CD4-positive, alpha-beta T cell treated with Interleukin-21 for 1 hour (primary cell): ENCODE measurements at places on chromosomes 1 and 21.

DNA sequence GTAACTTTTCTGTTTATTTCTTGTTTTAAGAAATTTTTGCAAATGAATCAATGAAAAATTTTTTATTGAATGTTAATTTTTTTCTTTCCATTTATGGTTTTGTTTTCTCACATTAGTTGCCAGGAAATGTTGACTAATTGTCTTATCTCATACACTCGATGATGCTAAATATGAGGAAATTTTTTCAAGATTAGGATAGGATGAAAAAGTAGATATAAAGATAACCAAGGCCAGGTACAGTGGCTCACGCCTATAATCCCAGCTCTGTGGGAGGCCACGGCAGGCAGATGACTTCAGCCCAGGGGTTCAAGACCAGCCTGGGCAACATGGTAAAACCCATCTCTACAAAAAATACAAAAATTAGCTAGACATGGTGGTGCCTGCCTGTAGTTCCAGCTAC lies 12.6 kb downstream of the LAX1 start:
- DNase-seq: no peak

DNA sequence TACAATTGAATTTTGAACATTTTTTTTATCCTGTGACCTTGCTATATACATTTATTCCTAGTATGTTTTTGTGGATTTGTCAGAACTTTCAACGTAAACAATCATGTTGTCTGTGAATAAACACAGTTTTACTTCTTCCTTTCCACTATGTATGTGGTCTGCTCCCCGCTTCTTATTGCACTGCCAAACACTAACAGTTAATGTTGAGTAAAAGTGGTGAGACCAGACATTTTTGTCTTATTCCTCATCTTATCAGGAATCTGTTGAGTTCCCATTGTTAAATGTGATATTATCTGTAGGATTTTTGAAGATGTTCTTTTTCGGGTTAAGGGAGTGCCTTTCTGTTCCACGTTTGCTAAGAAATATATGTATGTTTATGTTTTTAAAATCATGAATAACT lies 45.9 kb downstream of the CAMSAP2 start:
- no peak for DNase-seq

- DNase-seq: no peak
Measured at GRCh38 chr1:89596698-89597097, 36.2 kb upstream of the LRRC8C start.

DNA sequence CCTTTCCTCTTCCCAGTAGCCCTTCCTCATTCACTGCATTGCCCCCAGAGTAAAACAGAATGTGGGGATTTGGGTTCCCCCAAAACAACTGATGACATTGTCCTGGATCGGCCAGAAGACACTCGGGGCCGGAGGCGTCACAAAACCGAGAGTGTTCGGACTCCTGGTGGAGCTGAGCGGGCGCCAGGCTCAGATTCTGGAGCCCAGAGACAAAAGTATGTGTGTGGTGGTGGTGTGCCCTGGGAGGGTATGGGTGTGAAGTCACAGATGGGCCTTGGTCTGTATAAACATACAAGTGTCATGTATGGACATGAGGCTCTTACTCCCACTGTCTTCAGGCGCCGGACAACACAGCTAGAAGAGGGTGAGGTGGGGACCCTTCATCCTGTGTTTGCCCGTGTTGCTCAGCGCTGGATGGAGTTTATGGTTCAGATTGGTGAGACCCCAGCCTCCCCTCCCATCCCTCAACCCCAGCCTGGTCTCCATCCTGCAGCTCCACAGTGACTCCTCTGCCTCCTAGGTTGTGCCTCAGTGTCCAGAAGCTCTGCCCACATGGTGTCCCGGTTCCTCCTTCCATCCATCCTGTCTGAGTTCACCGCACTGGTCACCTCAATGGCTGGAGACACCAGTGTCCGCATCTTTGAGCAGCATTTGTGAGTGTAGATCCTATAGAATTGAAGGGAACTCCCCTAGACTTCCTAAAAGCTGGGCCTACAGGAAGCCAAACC lies 12.4 kb downstream of the HYI start:
- DNase-seq: no peak

- DNase-seq: no peak
Measured at GRCh38 chr1:157181258-157181657, 43.1 kb upstream of the ETV3 start.

DNA sequence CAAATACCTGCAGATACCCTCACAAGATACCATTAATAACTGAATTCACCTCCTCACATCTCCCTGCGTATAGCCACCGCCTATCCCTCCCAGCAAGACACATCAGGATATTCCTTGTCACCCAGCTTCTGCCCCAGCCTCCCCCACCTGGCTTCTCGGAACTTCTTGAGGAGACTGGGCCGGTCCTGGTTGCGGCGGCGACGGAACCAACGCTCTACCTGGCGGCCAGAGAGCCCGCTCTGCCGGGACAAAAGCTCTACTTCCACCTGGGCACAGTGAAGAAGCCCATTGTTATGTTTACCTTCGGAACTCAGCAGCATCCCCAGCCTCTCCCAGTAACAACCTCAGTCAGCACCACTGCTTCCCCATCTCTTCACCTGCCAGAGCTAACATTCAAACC lies 6.7 kb downstream of the CERS2 start:
- DNase-seq: no peak

- no peak for DNase-seq
Measured at GRCh38 chr1:41184446-41184845, 57.7 kb downstream of the SCMH1 start.

GRCh38 chr1:230747127-230747730 lies at the start of gene CAPN9:
Gene CAPN9 (plus strand): TSS chr1:230747388. CDS start chr1:230747497, 109 bp downstream.
- no peak for DNase-seq

GRCh38 chr1:209531549-209531948 lies 52.0 kb upstream of the CAMK1G start:
- DNase-seq: no peak

DNA sequence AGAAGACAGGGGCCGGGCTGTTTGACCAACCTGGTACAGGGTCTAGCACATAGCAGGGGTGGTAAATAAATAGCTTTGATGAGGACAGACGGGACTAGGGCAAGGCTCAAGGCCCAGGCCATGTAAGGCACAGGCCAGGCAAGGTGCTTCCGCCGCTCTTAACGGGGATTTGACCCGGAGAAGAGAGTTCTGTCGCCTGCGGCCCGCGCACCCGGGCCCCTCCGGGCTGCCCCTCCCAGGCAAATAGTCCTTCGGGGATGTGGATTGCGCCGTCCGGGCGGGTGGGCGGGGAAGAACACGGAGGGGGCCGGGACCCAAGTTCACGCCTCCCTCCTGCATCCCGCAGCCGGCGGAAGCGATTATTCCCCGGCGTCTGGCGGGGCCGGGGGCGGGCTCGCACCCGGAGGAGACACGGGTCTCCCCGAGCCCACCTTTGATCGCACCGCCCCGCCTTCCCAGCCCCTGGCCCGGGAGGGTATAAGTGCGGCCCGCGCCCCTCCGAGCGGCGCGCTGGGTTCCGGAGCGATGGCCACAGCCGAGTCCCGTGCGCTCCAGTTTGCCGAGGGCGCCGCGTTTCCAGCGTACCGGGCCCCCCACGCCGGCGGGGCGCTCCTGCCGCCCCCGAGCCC lies at the start of gene MIXL1:
Gene MIXL1 (plus strand): TSS at position 508 of the 629 bp plus-strand sequence. CDS start 18 bp downstream, at position 526.
- no peak for DNase-seq

DNA sequence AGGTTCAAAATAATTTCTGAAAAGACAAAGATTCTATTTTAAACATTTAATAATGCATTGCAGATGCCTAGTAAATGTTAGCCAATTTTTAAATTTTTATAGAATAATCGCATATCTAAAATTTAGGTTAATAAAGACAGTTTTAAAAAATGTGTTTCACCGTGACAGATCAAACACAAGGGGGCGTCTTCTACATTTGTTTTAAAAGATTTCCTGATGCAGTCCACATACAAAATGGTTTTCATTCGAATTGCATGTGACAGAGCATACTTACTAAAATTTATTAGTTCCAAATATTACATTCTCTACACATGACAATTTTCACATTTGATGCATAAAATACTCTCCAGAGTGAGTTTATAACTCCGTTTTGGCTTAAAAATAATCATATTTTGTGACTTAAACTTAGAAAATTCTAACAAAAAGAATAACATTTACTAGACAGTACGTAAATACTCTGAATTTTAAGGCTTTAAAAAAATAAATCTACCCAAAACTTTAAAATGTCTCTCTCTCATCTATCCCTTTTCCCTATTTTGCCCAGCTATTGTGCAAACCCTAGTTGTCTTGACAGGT lies 75.5 kb downstream of the ADAMTS1 start:
- DNase-seq: no peak

- DNase-seq: no peak
Measured at GRCh38 chr1:38088366-38088765, 41.8 kb upstream of the POU3F1 start.

DNA sequence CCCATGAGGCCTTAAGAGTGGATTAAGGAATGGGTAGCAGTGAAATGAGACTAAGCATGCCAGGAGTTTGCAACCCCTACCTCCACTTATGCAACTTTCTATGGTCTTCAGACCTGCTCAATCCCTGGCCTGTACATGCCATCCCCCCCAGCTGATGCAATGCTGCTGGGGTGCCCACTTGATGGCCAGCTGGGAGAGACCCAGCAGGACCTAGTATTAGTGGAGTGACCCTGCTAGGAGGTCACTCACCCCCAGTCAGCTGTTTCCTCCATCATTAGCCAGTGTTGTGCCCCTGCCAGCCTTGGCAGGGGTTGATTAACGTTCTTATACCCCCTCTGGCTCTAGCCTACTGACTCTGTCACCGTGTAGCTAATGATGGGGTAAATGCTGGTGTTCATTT lies 236.6 kb downstream of the DYRK1A start:
- no peak for DNase-seq

DNA sequence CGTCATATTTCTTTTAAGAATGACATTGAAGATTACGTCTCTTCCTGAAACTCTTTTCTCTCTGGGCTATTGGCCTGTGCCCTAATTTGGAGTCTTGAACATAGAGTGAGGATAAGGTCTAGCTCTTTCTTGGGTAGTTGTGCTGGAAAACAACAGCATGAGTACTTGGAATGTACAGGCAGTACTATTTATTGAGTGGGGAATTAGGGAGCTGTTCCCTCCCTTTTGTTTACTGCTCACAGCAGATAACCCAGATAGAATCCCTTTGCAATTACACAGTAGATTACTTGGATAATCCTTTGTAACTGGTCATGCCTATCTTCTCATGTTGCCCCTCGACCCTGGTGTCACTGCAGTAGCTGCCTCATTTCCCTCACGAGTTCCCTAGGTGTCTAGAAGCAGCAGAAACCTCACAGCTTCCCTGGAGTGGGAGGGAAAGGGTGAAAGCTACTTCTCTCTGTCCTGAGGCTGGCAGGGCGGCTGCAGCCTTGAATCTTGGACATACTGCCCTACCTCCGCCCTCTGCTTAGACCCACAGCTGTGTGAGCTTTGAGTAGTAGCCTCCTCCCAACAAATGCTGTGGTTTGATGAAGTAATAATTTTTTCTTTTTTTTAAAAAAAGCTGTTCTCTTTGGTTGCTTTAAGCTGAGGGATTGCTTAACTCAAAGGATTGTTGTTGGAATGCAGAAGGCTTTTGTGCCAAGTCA lies 70.6 kb downstream of the FGGY start:
- DNase-seq: no peak

DNA sequence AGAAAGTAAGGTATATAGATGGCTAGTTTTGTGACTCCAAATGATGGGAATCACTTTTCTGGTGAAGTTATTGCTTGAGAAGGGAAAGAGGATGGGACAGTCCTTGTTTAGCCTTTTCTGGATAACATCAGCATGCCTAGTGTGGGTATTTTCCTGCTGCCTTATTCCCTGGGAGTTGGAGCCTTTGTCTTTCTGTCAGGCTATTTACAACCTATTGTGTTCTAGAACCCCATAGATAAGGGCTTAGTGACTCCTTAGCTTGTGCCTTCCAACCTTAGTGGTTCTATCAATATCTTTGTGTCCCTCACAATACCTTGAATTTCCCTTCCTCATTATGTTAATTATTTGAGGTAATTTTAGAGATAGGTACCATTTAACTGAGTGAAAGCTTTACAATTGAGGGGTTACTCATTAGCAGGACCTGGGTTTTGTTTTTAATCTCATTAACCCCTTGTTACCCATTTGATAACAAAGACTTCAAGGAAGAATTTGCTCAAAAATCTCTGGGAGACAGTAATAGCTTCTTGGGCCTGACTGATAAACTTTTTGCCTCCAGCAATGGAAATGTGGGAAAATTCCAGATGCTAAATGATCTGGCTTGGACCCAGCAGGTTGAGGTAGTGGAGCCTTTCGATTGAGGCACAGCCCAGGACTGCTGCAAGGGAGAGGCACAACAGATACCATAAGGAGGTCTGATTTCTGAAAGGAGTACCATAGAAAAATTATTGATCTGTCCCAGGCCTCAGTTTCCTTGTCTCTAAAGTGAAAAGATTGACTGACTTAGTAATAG lies 49.0 kb downstream of the CACHD1 start:
- DNase-seq: no peak

DNA sequence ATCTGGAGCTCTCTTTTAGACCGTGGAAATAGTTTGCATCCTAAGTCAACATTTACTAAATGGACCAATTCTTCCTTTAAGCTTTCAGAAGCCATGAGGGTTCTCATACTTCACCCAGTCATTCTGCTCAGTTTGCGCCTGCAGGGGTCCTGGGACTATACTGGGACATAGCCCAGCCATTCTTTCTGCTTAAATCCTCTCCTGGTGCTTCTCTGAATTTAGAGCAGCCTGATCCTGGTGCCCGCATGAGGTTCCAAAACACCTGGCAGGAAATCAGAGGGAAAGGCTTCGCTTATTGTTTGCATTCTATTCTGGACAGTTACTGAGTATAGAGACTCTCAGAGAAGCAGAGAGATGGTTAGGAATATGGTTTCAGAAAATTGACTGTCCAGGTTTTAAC lies 27.0 kb downstream of the TNN start:
- DNase-seq: no peak

GRCh38 chr1:114390960-114391359 lies 120.0 kb downstream of the TRIM33 start:
- DNase-seq: no peak

DNA sequence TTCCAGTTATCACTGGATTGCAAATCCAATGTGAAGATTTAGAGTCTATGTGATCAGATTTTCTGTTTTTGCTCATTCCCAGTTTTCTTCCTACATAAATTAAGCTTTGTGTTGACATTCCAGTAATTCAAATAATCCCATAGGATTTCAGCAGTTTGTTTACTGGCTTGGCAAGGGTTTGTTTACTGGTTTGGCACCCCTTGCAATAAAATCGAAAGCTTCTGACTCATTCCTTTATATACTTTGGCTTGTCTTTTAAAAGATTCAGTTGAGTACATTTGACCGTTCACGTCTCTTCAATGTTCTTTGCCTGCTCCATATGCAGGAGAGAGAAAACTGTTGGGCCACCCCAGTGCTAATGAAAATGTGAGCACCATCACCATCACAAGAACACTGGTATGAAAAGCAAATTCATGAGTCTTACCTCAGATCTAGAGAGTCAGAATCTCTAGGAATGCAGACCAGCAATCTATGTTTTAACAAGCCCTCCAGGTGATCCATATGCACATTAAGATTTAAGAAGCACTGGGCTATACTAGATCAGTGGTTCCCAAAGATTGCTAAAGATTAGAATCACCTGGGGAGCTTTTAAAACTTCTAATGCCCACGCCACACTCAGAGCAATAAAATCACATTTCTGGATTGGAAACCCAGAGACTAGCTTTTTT lies 32.8 kb downstream of the ZC3H11B start:
- DNase-seq: no peak

DNA sequence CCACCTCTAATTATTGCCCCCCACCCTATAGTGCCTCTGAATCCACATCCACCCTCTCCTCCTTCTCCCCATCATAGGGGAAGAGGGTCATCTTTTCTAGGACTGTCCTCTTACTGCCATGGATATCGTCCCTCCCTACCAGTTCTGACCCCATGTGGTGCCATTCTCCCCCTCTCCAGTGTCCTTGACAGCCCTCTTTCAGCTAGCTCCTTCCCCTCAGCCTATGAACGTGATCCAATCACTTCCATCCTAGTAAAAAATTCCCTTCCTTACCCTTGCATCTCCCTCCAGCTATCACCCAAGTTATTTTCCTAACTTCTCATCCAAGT lies 172.7 kb downstream of the RRAGC start:
- no peak for DNase-seq
